ENCODE measurements at places on chromosomes 3 and 15.

GRCh38 chr3:176554264-176554663, 643.0 kb downstream of the TBL1XR1 start:
- DNase-seq: no peak

GRCh38 chr3:10392906-10393461, 72.1 kb upstream of the SEC13 start:
- no peak for DNase-seq

- DNase-seq: peak; percentile 37
Observed at GRCh38 chr3:60053526-60054265, 1003.9 kb upstream of the CFAP20DC start.

GRCh38 chr15:45391746-45392583, 13.6 kb upstream of the GATM start:
- no peak for DNase-seq
